Head of caudate nucleus (tissue), 42 donors: ENCODE measurements at places on chromosomes 3 and 15.

- DNase-seq: no peak
Measured at GRCh38 chr3:47901280-47901833, 98.4 kb downstream of the DHX30 start.

DNA sequence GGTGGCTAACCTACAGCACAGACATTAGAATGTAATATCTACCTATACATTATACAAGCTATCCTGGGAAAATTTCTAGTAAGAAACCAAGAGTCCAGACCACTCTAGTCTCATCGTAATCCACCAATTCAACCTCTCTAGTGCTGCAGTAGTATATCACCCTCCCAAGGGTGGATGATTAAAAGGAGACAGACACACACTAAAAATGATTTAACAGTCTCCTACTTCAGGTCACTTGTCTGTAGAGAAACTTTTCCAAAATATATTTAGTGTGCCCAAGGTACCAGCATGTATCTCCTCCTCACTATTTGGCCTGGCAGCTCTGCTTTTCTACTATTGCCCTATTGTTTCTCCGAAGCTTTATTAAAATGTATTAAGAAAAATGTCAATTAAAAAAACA lies 45.0 kb downstream of the ZBTB20 start:
- DNase-seq: no peak

DNA sequence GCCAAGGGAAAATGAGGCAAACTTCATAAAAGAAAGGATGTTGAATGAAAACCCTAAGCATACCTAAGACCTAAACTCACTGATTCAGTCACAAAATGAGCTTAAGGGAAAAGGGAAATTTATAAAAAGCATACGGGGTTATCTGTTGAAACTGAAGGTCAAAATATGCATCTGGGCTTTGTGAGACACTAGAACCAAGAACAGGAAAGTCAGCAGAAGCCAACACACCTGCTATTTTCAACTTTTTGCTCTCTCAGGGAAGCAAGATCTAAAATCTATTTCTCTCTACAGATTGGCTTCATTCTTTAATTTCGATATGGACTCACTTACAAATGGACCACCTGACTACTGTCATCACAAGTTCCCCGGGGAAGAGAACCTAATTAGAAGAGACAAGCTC lies 338.6 kb upstream of the NECTIN3 start:
- DNase-seq: no peak

- DNase-seq: peak; percentile 94
Measured at GRCh38 chr15:45378149-45378912, at the start of gene GATM. GATM (minus strand) TSS chr15:45378544; CDS start chr15:45378453, 91 bp downstream.

- DNase-seq: no peak
Measured at GRCh38 chr3:160921020-160921635, 165.1 kb downstream of the PPM1L start.

- DNase-seq: no peak
Measured at GRCh38 chr3:119550192-119550910, 9.1 kb downstream of the CD80 start.

- DNase-seq: peak; percentile 17
Measured at GRCh38 chr3:19348941-19349564, 200.7 kb downstream of the KCNH8 start.

GRCh38 chr15:69280783-69281182 lies 17.9 kb upstream of the PAQR5 start:
- DNase-seq: no peak

DNA sequence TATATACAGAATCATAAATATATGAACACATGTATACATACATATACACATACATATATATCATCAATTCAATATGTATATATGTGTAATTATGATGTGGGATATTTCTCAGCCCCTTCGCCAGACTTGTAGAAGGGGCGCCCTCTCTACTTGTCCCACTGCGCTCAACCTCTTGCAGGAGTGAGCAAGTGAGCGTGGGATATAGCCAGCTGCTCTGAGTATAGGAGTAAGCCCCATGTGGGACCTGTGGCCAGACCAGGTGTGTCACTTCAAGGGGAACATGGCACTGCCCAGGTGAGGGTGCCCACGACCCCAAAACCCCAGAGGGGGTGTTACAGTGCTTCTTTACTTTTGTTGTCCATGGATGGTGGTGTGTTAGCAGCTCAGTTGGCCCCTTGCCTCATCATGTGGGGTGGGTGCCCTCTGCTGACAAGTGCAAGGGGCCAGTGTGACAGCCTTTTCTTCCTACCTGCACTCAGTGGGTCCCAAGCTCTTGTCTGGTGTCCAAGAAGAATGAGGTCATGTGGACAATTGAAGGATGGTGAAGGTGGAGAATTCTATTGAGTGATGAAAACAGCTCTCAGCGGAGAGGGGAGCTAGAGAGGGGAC lies 304.1 kb downstream of the UNC13C start:
- no peak for DNase-seq
